ENCODE measurements at places on chromosomes 6 and 20. TPM values are rescaled to one million over a fixed set of nuclear protein-coding genes. Genes with fewer than 3 reads are reported as not detected.

DNA sequence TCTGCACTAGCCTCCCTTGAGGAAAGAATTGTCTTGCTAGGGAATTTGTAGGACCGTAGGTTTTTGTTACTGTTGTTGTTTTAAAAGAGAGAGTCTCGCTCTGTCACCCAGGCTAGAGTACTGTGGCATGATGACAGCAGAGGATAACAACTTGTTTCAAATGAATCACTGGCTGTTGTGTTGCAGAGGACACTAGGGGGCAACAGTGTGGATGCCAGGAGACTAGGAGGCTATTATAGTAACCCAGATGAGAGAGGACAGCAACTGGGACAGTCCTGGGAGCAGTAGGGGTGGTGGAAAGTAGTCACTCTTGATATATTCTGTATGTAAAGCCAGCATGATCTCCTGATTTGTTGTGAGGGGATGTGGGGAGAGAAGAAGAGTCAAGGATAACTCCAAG is 41.8 kb upstream of the LAMA4 start:
- DNase-seq: peak; percentile 76
- peak overlapping the region; percentile 99 for H3K27ac ChIP-seq
- H3K36me3 ChIP-seq: no peaks in the 10 kb centered on the region
- H3K27me3 ChIP-seq: no peaks in the 10 kb centered on the region
- no peak overlapping the region for H3K4me3 ChIP-seq
- peaks cover 54% of the 10 kb centered on the region for H3K4me1 ChIP-seq

Gene PRICKLE4
- total RNA-seq: 9.2 TPM

Gene FERMT1
- 20.6 TPM for total RNA-seq

Gene IRF4
- not detected for total RNA-seq

Gene KIAA0408
- not detected for total RNA-seq
